Activated naive CD4-positive, alpha-beta T cell treated with anti-CD3 and anti-CD28 coated beads for 36 hours (primary cell): ENCODE measurements at places on chromosomes 1 and 21. TPM values are rescaled to one million over a fixed set of nuclear protein-coding genes. Genes with fewer than 3 reads are reported as not detected.

Gene CD1C
- 0.19 TPM for total RNA-seq

Gene LEPR
- 2.0 TPM for total RNA-seq

Gene PAFAH2
- total RNA-seq, result 4.7 TPM

Gene OSCP1
- 2.2 TPM for total RNA-seq

Gene TACSTD2
- total RNA-seq, result not detected
